Activated T-cell treated with anti-CD3 and anti-CD28 coated beads for 48 hours (primary cell): ENCODE measurements at places on chromosomes 11 and 22.

DNA sequence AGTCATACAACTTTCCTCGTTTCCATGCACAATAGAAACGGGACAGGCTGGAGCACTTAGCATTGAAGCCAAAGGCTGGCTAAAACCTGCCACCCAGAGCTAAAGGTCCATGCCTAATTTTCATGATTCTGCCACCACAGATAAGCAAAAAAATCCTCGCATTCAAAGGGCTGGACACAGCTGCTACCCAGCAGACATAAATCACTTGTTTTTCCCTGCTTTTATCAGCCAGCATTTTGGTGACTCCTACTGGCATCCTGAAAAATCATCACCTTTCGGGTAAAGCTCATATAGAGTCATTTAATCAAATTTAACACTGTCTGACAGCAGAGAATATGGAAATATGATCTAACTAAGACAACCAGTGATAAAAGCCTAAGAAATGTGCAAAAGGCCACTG, 37.9 kb downstream of the ALG9 start:
- DNase-seq: no peak

GRCh38 chr11:120020981-120021380, 116.9 kb downstream of the TRIM29 start:
- no peak for DNase-seq

- DNase-seq: no peak
Observed at GRCh38 chr11:134406264-134407185, 5.5 kb downstream of the B3GAT1 start.

- DNase-seq: no peak
Observed at GRCh38 chr11:112113539-112114457, 27.1 kb downstream of the SDHD start.

DNA sequence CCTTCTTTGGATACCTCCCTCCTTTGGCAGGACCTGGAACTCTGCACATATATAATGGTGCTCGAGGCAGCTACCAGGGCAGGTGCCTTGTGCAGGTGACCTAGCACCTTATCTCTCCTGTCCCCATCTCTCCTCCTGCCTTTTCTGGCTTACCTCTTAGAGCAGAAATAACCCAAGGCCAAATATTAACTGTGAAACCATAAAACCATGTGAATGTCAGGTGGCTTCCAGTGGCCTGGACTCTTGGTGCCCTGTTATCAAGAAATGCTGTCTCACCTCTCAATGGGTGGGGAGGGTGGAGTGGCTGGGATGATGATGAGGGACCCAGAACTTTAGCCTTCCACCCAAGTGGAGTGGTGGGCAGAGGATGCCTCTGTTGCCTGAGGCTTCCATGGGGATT, 42.9 kb downstream of the YWHAH start:
- DNase-seq: no peak

DNA sequence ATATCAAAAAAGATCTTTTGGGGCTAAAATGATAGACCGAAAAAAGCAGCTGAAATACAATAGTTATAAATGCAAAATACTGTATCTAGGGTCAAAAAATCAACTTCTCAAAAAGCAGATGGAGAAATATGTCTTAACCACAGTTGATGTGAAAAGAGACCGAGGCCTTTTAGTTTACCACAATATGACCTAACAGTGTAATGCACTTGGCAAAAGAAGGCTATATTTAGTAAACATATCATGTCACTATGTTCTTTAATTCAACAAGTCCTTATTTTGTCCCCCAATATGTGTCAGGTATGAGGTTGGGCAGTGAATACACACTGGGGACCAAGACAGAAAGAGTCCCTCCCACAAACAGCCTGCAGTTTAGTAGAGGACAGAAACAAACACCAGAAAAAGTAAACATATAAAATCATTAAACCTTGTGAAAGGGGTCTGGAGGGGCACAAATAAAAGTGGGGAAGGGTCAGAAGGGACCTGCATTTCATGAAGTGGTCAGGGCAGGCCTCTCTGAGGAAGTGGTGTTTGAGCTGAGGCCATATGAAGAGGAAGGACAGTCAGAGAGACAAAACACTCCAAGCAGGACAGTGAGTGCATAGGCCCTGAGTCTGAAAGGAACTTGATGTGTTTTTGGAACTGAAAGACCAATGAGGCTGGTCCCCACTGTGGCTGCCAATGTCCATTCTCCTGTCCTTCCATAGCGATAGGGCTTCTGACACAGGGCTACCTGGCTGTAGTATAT, 53.4 kb downstream of the LIF start:
- DNase-seq: no peak

- DNase-seq: no peak
Observed at GRCh38 chr22:45866646-45867117, 110.3 kb downstream of the WNT7B start.

DNA sequence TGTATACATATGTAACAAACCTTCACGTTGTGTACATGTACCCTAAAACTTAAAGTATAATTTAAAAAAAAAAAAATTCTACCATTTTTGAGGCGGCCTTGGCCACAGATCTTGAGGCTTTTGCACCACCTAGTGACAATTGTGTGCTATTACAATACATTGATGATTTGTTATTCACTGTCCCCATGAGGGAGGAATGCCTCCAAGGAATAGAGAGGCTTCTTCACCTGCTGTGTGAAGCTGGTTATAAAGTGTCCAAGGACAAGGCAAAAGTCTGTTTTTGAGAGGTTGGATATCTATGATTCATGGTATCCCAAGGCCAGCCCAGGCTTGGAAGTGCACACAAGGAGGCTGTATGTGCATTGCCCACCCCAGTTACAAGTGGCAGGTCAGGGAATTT, 30.7 kb downstream of the SLC22A25 start:
- DNase-seq: no peak

GRCh38 chr11:115993590-115993989, 489.4 kb upstream of the CADM1 start:
- DNase-seq: no peak
